ENCODE measurements at places on chromosomes 2 and 18.

GRCh38 chr18:8424917-8425725 is 184.1 kb upstream of the RAB12 start:
- DNase-seq = no peak

DNA sequence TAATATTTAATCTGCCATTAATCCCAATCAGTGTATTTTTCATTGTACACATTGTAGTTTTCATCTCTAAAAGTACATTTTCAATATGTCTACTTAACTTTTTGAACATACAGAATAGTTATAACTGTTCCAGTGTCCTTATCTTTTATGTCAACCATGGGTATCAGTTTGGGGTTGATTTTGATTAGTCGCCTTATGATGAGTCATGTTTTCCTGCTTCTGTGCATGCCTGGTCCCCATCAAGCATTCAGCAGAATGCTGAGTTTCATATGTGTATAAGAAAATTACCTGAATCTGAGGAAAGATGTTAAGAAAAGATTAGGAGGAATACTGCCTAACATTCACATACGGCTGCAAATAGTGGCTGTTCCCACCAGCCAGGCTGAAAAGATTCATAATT is 17.7 kb downstream of the SPDYA start:
- no peak for DNase-seq

GRCh38 chr18:70709144-70709543 is 420.3 kb downstream of the SOCS6 start:
- DNase-seq = no peak

GRCh38 chr2:36564377-36564930 is 33.5 kb downstream of the FEZ2 start:
- no peak for DNase-seq

DNA sequence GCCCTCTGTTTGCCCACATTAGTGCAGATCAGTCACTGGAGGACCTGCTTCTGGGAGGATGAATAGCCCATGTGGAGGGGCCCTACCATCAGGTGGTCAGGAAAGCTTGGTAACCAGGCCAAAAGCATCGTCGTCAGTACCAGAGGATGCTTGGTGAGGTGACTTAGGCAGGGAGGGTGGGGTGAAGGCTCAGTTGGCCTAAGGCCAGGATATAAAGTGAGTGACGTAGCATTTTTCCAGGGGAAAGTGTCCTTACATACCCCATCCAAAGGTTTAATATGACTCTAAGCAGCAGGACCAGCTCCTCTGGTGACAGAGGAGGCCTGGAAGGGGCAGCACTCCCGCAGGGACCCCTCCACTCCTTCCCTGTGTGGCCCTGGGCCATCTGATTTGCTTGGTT is 27.7 kb upstream of the DNMT3A start:
- DNase-seq = no peak

GRCh38 chr2:204657024-204657423 is 111.7 kb downstream of the PARD3B start:
- DNase-seq = no peak

DNA sequence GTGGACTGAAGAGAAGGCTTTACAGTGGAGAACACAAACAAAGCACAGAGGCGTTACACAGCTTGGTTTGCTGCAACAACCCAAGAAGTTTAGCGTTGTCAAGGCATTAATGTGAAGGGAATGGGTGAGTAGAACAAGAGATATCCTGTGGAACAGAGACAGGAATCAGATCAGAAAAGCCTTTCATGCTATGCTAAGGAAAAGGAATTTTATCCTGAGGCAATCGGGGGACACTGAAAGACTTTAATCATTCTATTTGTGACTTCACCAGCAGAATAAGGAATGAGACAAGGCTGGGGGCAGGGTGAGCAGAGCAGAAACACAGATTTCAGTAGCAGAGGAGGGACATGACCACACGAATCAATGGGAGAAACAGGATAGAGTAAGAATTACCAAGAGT is 600.7 kb downstream of the IRS1 start:
- DNase-seq = no peak

- no peak for DNase-seq
Measured at GRCh38 chr2:191220671-191221070, 24.5 kb upstream of the MYO1B start.

- no peak for DNase-seq
Measured at GRCh38 chr2:139378373-139378772, 598.2 kb upstream of the NXPH2 start.

DNA sequence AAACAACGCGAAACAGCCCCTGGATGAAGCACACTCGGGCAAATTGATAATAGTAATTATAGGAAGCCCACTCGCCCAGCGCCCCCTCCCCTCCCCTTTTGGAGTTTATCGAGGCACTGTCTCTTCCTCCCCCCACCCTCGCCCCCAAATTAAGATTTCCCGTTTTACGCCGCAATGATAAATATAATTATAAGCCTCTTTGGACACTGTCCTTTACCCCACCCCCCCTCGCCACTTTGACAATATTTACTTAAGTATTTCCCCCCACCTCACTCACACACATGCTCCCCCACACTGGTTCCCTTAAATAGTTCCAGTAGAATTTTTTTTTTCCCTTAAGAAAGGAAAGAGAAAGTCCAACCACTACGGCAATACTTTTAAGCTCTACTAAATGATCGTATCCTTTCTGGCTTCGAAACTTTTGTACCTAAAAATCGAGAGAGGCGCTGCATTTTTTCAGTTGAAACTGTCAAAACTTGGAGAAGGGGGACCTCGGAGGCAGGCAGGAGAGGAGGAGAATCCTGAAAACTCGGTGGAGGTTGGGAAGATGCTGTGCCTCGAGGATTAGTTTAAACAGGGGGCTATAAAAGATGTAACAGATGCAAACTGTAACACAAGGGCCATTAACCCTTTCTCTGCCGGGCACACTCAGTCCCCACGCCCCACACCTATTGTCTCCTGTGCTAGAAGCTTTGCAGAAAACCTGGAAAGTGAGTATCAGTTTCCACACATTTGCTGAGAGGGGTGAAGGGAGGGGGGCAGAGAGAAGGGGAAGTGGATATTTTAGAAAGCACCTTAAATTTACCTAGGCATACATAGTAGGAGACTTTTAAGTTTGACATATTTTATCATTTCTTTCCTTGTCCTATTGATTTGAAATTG is 1.8 kb downstream of the ZEB2 start:
- peak; percentile 44 for DNase-seq

GRCh38 chr18:24031916-24032315 is 17.4 kb downstream of the TTC39C start:
- DNase-seq = no peak

DNA sequence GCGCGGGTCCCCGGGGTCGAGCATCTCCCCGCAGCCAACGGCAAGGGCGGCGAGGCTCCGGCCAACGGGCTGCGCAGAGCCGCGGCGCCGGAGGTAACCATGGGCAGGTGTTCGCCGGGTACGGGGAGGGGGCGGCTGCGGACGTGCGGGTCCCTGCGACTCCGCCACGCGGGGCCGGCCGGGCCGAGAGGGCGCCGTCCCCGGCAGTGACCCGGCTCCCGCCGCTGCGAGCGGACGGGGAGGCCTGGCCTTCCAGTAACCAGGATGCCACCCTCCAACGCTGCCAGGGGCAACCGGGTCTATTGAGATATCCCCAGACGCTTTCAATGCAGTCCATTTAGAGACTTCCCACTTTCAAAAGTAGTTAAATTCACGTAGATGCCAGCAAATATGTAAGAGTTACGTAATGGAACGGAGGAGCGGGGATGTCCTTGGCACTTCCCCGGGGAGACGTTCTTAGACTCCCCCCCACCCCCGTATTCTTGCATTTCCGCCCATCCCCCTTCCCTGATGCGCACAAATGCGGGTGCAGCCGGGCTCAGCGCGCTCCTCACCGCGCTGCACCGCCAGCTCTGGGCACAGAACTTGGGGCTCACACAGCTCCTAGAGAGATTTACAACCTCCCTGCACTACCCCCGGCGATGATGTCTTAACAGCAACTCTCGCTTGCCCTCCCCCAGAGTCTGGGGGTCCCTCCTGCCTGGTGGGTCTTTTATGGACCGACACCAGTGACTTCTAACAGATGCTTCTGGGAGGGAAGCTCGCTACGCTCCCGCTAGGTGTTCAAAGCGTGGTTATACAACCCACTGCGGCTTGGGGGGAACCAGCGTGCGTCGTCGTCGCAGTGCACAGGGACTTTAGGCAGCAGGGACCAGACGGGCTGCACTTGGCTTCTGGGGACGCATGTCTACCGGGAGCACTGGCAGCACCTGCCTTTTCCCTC is 657 bp downstream of the SGPP2 start:
- DNase-seq = peak; percentile 71

DNA sequence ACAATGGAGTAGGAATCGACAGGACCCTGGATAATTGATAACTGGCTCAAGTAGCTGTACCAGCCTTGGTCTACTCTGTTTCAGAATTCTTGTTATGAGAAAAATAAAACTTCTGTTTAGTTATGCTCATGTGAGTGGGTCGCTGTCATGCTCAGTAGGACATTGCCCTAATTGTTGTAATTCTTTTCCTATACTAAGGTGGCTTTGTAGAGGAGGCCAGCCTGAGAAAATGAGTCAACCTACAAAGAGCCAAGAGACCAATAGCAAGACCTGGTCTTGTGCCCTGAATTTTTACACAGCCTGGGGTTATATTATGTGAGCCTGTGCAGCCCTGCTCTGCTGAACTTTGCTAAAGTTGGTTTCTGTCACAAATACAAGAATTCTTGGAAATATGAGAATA is 238.4 kb downstream of the MEIS1 start:
- DNase-seq = no peak

DNA sequence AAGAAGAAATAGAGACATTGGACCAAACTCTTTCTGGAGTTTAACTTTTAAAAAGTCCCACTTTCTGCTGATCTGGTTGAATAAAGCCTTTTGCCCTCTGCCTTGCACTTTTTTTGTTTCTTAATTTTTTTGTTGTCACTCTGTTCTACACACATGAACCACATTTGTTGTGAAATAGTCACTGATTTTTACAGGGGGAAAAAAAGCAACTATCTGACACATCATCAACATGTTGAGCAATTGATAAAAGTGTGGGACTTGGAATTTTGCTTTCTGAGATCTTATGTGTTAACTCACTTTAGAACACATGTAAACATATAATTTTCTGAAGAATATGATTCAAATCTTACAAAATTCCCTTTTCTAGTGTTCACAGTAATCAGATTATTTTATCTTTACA is 414.8 kb upstream of the FIGN start:
- DNase-seq = no peak

GRCh38 chr2:223019987-223020717 is 31.8 kb upstream of the KCNE4 start:
- no peak for DNase-seq

GRCh38 chr18:23136326-23137096 is 1.2 kb downstream of the CABLES1 start:
- peak; percentile 35 for DNase-seq

GRCh38 chr2:48228345-48228684 is 301.6 kb upstream of the STON1 start:
- DNase-seq = no peak

GRCh38 chr18:6106091-6106685 is 210.9 kb upstream of the TMEM200C start:
- no peak for DNase-seq

GRCh38 chr2:145203891-145204290 is 684.0 kb upstream of the ZEB2 start:
- DNase-seq = no peak
